NCI-H2081 (cell line): ENCODE measurements at places on chromosomes 12 and 14.

DNA sequence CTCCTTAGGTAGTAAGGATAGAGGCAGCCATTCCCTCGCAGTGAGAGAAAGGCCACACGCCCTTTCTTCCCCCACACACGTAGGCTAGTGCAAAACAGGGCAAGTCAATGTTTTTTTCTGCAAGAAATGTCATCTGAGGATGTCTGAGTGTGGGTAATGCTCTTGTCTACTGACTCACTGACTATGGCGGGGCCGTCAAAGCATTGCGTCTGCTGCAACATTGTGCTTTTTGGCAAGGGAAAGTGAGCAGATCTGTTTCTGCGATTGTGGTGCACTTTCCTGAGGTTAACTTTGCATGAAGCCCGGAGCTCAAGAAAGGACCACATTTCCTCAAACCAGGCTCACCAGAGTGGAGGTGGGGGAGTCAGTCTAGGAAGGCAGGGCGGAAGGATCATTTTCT lies 181.6 kb upstream of the GZMB start:
- no peak for DNase-seq

- DNase-seq, result no peak
These were observed 255.6 kb downstream of the ATP23 start for GRCh38 chr12:58196971-58197370.

DNA sequence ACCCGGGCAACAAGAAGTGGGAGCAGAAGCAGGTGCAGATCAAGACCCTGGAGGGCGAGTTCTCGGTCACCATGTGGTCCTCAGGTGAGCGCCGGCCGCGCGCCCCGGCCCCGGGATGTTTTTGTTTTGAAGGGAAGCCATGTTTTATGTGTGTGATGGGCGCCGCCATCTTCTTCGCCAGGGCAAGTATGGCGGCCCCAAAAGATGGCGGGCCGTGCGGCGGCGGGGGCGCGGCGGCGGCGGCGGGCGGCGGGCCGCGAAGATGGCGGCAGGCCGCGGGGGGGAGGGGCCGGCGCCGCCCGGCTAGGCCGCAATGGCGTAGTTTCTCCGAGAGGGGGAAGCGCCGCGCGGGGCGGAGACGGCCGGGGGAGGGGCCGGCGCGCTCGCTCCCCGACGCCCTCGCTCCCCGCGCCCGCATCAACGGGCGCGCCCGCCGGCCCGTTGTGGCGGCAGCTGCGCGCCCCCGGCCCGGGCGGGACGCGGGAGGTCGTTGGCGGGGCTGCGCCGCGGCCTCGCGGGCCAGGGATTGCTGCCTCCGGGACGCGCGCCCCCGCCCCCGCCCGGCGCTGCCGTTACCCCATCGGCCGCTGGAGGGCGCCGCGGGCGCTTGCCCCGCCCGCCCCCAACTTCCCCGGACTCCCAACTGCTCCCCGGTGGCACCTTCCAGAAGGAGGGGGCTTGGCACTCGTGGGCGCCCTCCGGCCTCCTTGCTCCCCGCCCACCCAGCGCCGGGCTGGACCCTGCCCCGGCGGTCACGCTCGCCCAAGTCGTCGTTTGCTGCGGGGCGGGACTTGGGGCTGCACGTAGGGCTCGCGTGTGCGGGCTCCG lies 1.1 kb downstream of the YY1 start:
- peak; percentile 90 for DNase-seq

- no peak for DNase-seq
These were observed 68.8 kb upstream of the IFNG-AS1 start for GRCh38 chr12:67920413-67920812.

GRCh38 chr12:31967539-31967938 lies 8.3 kb downstream of the RESF1 start:
- DNase-seq, result no peak

- no peak for DNase-seq
These were observed 11.3 kb downstream of the SEC23A start for GRCh38 chr14:39091716-39092115.

DNA sequence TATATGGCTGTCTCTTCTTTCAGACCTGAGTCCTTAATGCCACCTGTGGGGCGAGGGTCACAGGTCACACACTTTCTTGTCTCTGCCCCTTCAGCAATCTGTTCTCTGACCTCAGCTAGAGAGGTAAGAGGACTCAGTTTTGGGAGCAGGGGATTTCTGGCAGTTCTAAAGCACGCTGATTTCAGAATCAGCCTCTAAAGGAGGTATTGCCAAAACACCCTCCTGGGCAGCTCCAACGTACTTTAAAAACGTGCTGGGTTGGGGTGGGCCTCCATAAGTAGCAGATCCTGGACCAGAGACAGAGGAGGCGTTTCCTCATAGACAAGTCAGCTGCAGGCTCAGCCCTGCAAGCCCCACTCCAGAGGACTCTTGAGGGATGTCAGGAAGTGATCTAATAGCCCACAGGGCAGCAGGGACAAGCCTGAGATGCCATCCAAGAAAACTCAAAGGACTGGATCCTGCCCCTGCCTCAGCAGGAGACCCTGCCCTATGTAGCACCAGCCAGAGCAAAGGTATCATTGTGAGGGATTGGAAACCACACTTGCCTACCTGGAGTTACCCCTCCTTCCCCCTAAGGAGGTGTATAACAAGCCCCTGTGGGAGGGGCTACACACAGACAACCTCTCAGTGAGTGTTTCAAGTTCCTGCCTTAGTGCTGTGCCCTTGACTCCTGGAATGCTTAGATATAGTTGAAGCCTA lies 8.5 kb downstream of the CTDSP2 start:
- DNase-seq, result no peak

DNA sequence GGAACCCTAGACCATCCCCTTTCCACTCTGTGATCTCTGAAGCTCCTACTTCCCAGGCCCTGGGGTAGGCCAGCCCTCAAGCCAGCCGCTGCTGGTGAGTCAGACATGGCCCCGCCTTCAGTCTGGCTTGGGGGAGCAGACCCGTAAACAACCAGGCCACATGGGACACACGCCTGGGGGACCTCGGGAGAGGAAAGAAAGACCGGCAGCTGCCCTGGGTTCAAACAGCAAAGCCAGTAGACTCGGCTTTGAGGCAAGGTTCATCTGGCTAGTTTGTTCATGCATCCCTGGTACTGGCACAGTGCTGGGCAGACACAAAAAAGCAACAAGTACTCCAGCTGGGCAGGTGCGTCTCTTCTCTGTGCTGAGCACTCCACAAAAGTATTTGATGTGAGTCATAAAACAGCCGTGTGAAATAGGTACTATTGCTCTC lies 101.9 kb downstream of the SETD3 start:
- no peak for DNase-seq

- DNase-seq, result peak; percentile 82
These were observed 18.2 kb upstream of the RNASE12 start for GRCh38 chr14:20609215-20610001.

DNA sequence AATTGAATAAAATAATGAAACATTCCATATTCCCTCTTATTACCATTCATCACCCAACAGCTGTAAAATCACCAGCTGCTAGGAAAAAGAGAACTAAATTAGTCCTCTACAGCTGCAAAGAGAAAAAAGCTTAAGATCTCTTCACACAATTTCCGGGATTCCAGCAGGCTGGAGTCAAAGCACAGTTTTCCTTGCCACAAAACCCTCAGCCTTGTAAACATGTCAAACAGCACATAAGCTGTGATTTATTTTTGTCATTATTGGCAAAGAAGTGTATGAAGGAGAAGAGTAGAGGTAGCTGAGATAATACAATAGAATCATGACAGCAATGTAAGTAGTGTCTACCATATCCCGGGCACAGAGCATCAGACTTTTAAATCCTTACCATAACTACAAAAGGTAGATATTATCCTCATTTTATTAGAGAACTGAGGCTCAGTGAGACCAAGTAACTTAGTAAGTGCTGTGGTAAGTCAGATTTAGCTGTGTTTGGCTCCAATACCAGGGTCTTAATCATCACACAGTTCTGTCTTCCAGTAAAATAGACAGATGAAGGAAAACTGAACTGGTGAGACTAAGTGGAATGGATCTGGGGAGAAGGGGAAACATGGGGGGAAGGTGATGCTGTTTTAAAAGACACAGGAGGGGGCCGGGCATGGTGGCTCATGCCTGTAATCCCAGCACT lies 57.3 kb downstream of the NTN4 start:
- no peak for DNase-seq

- no peak for DNase-seq
These were observed 108.6 kb upstream of the NOS1 start for GRCh38 chr12:117469883-117470483.

DNA sequence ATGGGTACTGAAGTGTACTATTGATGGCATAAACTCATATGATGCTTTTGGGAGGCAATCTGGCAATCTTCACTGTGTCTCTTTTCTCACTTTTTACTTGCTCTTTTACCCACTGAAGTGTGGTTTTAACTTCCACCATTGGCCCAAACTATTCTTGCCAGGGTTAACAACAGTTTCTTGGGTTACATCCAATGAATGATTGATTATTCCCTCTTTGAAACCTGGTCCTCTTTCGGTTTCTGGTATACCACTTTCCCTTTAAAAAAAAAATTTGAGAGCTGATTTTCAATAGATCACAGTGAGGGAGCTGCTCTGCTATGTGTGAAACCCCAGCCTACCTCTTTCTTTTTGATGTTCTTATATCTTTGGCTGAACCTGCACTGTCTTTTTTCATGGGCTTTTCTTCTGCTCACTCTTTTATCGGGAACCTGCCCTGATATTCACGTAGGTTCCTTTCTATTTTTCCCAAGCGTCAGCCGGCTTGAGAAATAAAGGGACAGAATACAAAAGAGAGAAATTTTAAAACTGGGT lies 56.1 kb upstream of the OR4E1 start:
- DNase-seq, result no peak

DNA sequence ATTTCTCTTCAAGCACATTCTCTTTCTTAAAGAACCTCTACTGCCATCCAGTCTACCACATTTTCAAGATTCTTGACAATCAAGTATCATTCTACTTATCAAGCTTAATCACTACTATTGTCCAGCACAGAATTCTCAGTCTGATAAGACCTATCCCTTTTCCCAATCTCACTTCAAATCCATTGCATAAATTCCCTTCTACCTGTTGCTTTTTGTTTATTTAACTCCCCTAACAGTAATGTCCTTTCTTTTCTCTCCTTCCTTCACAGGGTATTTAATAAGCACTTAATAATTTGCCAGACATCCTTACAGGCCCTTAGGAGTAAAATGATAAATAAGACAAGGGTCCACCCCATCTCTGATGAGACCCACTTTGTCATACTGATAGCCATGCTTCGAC lies 41.7 kb downstream of the ZFC3H1 start:
- no peak for DNase-seq

- no peak for DNase-seq
These were observed 5.1 kb upstream of the OTUB2 start for GRCh38 chr14:94021001-94021400.

GRCh38 chr12:98373025-98373554 lies 142.3 kb upstream of the TMPO start:
- peak; percentile 87 for DNase-seq

DNA sequence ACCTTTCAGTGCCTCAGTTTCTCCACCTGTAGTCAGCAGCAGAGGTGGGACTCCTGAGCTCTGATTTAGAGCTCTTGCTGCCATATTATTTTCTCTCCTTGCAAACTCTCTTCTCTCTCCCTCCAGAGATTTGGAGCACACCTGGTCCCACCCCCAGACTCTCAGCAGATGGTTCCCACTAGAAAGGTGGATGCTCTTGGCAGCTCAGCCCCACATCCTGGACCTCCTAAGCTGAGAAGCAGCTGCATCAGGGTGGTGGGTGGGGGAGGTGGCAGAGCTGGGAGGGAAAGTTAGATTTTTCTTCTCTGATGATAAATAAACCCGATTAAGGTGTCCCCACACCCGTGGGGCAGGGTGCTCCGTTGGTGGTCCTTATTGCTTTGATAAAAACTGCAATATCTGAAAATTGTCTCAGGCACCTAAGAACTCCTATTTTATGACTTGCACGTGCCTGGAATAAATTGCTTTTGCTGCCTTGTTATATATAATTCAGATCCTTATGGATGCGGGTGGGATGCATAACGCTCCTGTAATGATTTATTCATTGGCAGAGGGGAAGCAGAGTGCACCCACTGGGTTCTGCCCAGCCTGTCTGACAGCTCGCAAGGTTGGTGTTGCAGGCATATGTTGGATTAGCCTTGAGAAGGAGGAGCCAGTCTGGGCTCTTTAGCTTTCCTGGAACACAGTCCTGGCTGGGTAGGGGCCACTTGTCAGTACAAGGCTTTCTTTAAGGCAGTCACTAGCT lies 214.2 kb downstream of the SUDS3 start:
- DNase-seq, result no peak

GRCh38 chr12:64187370-64187769 lies 34.7 kb downstream of the KICS2 start:
- DNase-seq, result no peak
